Activated naive CD8-positive, alpha-beta T cell treated with anti-CD3 and anti-CD28 coated beads, Interleukin-2, amount 50 U/mL, for 24 hours (primary cell): ENCODE measurements at places on chromosomes 3 and 15.

GRCh38 chr3:129245141-129245540 is 4.3 kb upstream of the COPG1 start:
- no peak for DNase-seq

DNA sequence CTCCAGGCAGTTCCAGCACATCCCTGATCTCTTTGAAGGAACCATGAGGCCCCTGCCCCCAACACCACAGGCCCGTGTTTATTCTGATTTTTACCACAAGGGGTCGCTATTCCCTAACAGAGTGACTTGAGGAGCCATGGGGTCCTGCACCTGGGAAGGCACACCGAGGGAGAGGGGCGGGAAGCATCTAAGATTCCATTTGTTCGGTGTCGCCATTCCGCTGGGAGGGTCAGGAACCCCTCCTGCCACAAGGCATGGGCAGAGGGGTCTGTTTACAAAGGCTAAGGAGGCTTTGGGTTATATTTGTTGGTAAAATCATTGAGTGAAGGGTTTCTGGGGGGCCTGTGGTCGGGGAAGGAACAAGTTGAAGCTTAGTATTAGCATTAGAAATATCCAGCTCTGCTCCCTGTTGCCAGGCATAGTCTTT is 77.1 kb downstream of the WDR76 start:
- peak; percentile 65 for DNase-seq

DNA sequence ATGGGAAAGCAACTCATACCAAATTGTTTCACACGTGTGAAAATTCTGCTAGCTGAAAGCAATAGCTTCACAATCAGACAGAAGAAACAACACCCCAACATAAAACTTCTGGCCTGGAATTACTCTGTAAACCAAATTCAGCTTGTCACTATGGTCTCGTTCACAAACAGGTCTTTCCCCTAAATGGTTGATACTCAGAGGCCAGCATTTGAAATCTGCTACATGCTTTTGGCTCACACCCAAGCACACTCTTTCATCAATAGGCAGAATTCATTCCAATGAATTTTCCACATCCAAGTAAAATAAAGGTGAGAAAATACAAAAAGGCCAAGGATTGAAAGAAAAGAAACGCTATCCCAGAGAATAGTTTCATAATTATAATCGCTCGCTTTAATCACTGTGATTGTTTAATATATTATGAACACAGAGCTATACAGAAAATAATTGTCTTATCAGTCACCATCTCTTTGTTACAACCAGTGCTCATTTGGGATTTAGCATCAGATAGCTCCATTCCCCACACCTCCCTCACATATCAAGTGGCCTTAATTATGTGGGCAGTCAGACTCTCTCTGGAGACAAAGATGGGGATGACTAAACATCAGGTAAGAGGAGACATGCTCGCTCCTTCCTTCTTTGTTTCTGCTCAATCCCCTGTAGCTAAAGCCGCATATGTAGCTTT is 503.8 kb upstream of the ARRDC4 start:
- DNase-seq = no peak

- DNase-seq = no peak
Observed at GRCh38 chr15:85752491-85752961, 42.2 kb downstream of the KLHL25 start.

GRCh38 chr3:196501316-196502044 is 2.1 kb downstream of the RNF168 start:
- DNase-seq = no peak

- peak; percentile 90 for DNase-seq
Observed at GRCh38 chr3:38138349-38139190, at the start of gene MYD88. TSS of gene MYD88 (plus strand) at chr3:38138661. CDS start at chr3:38138701, 40 bp downstream.

DNA sequence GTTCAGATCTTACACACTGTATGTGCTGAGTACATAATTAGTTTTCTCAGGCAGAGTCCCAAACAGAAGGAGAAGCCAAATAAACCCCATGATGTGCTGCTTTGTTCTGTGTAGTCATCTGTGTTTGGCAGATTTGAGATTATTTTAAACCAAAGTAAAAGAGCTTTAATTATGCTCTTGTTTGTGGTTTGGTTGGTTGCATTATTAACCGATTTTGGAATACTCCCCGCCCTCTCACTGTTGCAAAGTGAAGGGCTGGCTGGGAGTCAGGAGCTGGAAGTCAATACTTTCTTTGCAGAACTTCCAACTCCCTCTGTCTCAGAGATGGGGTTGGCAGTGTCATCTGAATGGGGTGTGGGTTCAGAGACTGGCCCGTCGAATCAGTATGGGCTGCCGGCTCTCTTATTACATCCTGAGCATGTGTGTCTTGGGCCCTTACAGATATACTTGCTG is 34.4 kb downstream of the SLCO3A1 start:
- no peak for DNase-seq

GRCh38 chr15:26083457-26083856 is 220.3 kb upstream of the ATP10A start:
- DNase-seq = no peak

DNA sequence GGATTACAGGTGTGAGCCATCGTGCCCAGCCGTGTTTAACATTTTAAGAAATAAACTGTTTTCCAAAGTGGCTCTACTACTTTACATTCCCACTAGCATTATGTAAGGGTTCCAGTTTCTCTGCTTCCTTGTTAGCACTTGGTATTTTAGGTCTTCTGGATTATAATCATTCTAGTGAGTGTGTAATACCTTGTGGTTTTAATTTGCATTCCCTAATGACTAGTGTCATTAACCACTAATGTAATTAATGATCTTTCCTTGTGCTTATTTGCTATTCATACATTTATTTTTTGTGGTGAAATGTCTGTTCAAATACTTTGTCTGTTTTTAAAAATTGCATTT is 30.7 kb downstream of the ARIH2 start:
- DNase-seq = no peak

- DNase-seq = no peak
Observed at GRCh38 chr3:46030626-46031025, 3.3 kb upstream of the XCR1 start.

DNA sequence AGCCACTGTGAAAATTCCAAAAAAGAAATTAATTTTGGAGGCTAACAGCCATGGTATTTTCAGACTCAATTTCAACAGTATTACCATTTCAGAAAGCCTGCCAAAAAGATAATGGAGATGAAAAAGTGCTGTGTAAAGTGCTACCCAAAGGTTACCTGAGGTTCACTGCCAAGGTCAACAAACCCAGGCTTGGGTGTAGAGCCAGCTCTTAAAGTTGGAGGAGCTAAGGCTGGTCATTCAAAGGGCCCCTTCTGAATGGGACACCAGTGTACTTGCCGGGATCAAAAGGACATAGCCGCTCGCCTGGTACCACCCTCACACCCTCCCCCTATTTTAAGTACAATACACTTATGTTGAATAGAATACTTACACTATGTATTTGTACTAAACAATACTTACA is 64.5 kb downstream of the ETV5 start:
- DNase-seq = no peak

DNA sequence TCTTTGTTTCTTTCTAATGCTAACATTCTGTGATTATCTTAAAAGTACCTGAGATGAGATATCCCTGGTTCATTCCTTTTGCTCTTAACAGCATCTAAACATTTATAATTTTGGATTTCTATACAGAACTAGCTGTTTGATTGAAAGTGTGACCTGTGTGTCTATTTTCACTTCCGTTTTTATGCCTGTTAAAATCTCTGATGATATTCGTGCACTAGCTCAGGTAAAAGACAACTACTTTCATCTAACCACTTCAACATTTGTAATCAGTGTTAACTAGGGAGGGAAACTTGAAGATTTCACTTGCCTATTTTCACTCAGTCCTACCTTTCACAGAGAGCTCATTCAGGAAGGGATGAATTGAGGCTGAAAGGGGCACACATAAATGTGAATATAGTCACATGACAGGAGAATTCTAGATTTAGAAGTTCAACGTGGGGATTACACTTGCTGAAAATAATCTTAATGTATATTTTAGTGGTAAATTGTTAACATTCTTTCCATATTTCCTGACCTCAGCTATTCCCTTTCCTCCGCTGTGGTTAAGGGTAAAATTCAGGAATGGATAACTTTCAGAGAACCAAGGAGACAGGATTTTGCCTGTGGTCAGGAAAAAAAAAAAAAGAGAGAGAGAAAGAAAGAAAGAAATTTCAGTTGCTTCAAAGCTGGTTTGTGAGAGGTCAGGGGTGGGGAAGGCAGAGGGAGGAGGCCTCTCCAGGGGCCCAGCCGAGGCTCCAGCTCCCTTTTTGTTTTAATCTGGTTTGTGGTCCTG is 159.8 kb upstream of the TSC22D2 start:
- no peak for DNase-seq

DNA sequence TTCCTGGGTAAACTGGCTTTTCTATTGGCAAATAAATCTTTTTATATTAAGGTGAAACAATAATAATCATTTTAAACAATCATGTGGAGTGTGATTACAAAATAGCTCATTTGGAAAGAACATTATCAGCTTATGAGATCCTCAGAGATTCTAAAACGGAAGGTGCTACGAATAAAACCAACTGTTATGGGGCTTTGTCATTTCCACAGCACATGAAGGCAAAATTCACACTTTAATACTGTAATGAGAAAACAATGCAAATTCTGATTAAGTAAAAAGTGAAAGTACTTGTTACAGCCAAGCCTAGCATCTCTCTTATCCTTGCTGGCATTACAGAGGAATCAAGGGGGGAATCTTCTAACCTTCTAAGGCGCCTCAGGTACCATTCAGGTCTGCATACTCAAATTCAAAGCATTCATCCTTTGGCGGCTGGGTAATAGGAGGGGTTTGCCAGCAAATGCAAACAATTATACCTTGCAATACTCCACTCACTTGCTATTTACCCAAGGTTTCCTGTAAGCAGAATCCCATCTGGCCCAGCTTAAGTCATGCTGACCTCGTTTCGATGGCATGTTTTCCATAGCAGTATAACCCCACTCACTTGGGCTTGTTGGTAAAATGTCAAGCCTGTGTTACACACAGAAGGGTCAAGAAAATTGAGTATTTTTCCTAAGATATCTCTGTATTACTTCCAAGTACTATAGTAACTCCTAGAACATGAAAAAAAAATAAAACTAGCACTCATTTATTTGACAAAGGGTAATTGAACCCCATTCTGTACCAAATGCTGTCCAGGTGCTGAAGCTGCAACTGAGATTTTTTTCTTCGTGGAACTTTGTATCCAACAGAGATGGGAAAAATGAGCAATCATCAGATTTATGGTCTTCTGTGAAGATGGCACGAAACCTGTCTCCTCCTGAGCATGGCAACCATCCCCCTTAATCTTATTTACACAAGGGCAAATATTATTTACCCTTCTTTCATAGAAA is 183.7 kb upstream of the LMCD1 start:
- no peak for DNase-seq

GRCh38 chr15:90376789-90377188 is 11.3 kb upstream of the IQGAP1 start:
- DNase-seq = peak; percentile 59
